CD4-positive, alpha-beta T cell treated with Interferon alpha-2 for 1 hour (primary cell): ENCODE measurements at places on chromosomes 16 and 17.

DNA sequence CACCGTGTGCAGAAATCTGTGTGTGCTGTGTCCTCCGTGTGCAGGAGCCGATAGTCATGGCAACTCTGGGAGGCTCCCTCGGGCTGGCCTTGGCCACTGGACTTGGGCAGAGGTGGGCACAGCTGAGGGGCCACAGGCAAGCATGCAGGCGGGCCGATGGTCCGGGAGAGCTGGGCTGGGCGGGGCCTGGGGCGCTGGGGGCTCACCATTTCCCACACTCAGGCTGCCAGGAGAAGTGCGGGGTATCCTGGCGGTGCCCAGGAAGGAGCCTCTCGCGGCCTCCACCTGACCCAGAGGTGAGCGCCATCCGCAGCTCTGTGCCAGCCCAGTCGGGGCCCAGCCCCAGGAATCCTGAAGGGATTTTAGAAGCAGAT lies 28.4 kb downstream of the BAHCC1 start:
- no peak for DNase-seq

GRCh38 chr16:59886021-59886420 lies 1151.9 kb upstream of the GOT2 start:
- no peak for DNase-seq

GRCh38 chr17:79046916-79047280 lies 22.9 kb downstream of the C1QTNF1 start:
- no peak for DNase-seq

- DNase-seq = no peak
Measured at GRCh38 chr17:14950686-14951085, 314.4 kb downstream of the PMP22 start.

DNA sequence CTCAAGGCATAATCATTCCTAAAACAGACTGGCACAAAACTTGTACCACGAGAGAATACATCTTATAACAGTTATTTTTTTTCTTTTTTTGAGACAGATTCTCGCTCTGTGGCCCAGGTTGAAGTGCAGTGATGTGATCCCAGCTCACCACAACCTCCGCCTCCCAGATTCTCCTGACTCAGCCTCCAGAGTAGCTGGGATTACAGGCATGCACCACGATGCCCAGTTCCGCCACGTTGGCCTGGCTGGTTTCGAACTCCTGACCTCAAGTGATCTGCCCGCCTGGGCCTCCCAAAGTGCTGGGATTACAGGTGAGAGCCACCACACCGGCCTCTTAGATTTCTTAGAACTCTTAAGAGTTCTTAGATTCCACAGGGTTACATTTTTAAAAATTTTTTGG lies 4.1 kb downstream of the NUFIP2 start:
- DNase-seq = no peak

DNA sequence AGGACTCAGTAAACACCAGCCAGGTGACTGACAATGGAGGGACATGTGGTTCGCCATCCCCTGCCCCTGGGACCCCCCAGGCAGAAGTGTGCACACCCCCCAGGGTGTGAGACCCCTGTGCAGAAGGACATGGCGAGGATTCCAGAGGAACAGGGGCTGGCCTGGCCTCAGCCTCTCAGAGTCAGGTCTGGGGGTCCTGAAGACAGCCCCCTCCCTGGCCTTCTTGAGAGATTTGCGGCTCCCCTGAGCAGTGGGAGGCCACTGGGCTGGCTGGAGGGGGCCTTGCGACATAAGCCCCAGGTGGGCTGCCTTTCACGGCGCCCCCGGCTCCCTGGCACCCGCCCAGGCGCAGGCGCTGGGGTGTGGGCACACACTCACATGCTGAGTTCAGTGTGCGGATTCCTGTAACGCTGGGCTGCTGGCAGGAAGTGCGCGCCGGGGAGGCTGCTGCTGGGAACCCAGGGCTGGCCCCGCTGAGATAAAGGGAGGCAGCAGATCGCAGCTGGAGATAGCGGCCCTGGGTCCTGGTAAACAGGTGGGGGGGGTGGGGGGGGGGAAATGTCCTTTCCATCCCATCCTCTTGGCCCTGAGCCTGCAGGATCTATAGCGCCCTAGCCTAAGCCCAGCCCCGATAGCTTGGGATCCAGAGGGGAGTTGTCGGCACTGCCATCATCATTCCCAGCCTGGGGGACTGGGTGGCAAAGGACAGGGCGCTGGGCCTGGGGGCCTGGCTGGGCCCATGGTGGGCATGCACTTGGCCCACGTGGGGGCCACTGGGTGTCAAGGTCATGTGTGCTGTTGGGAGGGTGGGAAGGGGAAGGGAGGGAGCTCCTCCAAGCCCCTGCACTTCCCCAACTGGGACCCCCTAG lies 27.1 kb downstream of the TMEM235 start:
- peak; percentile 90 for DNase-seq

DNA sequence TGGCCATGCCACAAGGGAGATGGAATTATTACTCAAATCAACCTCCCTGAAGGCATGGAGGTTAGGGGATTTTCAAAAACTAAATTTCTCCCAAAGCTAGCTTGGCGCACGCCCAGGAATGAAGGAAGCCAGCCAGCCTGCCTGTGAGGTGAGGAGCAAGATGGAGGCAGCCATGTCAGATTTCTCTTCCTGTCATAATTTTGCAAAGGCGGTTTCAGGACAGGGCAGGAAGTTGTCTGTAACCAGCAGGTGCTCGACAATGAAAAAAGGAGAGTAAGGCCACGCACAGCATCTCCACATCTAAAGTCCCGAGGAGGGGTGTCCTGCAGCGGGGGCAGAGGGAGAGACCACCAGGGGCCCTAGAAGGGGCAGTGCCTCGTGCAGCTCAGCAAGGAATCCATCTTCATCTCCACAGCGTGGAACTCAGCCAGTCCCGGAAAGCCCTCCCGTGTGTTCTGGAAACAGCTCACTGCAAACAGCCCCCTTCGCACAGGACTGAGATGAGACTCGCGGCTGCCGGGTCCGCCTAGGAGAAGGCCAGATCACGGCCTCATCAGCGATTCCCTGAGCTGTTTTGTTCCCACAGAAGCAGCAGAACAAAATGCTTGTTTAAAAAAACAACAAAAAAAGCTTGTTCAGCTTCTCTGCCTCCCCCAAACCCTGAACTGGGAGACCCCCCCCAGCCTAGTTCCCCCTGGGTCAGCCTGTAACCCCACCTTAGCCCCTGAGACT lies 47.8 kb downstream of the SLC7A5 start:
- DNase-seq = no peak

DNA sequence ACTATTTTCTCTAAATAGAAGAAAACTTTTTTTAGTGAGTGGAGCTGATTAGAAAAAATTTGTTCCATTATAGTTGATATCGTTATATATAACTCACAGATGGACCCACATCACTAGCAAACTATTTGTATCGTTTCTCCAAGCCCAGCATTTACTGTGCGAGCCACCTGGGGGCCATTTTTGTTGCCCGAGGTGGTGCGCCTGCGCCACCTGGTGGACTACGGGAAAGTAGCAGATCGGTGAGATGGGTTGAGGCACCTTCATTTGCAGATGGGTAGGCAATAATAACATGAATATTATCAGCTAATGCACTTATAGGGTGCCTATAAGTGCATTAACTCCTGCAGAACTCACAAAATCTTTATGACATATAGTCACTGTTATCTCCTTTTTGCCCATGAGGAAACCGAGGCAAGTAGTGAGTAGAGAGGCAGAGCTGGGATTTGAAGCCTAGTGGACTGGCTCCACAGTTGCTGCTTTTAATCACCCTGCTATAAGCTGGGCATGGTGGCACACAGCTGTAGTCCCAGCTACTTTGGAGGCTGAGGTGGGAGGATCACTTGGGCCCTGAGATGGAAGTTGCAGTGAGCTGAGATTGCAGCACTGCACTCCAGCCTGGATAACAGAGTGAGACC lies 23.2 kb upstream of the NTN1 start:
- DNase-seq = peak; percentile 78

DNA sequence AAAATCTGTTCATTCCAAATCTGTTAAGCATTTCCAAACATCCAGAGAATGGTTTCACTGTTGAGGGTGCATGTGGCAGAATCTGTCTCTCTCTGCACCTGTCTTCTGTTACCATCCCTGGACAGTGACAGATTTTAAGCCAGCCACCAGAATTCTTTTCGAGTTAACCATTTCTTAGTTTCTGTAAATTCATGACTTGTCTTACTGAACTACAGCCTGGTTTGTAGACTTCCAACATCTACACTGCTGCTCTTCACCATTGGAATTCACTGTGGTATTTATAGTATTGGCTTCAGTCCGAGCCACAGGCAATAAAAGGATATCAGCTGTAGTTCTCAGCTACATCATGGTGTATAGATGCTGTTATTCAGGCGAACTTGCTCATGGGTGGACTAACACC lies 47.6 kb downstream of the GOSR1 start:
- no peak for DNase-seq

DNA sequence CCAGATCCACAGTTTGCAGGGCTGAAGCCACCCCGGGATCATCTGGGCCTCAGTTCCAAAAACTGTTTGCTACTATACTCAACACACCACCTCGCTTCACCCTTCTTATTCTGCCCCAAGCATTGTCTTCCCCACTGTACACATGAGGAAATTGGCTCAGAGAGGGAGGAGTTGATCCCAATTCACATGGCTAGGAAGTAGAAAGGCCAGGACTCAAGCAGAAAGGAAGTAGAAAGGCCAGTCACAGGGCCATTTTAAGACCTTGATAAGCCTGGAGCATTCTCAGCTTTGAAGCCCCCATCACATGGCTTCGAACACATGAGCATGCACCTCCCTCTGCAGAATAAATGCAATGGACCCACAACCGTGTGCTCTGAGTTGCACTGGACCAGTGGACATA lies 7.7 kb upstream of the PRSS22 start:
- no peak for DNase-seq

DNA sequence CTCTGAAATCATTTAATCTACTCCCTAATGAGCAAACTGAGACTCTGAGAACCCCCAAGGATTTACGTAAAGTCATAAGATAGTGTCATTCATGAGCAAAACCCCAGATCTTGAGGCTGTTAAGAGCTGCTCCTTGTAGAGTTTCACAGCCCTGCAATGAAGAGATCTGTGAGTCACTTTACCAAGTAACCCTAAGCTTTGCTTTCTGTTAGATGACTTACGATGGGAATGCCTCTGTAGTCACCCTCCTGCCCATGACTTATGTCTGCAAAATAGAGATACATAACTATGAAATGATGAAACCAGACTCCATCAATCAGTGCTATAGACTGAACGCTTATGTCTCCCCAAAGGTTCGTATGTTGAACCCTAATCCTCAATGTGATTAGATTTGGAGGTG lies 117.7 kb downstream of the HS3ST3A1 start:
- DNase-seq = no peak

DNA sequence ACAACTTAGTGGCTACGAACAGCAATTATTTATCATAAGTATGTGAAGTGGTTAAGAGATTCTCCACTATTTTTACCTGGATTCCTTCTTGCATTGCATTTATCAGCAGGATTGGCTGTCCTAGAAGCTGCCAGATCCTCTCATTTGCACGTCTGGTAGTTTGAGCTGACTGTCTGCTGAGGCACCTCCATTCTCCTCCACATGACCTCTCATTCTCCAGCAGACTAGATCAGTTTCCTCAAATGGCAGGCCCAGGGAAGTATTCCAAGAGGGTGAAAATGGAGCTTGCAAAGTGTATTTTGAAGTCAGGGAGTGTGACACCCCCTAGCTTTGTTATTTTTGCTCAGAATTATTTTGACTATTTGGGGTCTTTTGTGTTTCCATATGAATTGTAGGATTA lies 870.1 kb downstream of the CDH11 start:
- DNase-seq = no peak

GRCh38 chr16:61842666-61843065 lies 193.6 kb downstream of the CDH8 start:
- DNase-seq = no peak

- DNase-seq = no peak
Measured at GRCh38 chr16:9908613-9909012, 273.6 kb downstream of the GRIN2A start.

DNA sequence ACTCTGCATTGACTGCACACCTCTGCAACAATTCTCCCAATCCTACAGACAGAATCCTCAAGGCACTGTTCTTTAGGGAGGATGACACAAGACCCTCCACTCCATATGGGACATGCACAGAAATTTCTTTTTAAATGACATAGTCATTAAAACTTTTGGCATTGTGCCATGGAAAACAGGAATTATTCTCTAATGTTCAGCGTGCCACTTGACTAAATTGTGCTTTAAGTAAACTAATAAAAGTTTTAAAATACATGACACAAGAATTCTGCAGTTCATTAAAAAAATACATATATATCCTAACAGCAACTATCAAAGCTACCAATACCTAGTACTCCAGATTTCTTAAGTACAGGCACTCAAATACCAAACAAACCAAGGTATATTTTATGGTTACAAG lies 16.0 kb downstream of the CEP112 start:
- DNase-seq = no peak

DNA sequence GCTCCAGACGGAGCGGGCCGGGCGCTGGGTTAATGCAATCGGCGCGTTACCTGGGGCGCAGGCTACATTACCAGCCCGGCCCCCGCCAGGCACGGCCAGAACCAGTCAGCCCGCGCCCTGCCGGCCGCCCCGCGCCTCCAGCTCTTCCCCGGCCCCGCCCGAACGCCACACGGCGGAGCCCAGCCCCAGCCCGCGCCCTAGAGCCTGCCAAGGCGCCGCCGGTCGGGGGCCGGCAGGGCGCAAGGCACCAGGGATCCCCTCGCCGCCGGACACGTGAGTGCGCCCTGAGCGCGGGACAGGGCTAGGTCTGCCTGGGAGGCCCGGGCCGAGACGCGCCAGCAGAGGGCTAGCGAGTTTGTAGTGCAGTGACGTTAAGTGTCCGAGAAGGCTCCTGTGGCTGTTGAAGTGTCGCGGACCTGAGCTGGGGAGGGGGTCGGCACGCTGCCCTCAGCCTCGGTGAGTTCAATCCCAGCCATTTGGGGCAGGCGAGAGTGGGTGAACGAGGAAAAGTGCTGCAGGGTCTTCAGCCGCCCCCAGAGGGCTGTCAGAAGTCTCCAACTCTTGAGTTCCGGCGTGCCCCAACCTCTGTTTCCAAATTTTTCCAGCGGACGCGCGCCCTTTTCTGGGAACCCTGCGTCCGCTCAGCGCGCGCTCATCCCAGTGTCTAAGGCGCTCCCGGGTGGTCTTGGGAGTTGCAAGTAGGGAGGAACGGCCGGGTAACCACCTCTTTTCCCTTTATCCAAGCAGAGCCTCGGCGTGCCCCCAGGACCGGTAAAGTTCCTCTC lies at the start of gene SLC6A2:
SLC6A2 (plus strand) TSS at position 92 of the 785 bp plus-strand sequence. CDS start 707 bp downstream, outside the sequence.
- no peak for DNase-seq

DNA sequence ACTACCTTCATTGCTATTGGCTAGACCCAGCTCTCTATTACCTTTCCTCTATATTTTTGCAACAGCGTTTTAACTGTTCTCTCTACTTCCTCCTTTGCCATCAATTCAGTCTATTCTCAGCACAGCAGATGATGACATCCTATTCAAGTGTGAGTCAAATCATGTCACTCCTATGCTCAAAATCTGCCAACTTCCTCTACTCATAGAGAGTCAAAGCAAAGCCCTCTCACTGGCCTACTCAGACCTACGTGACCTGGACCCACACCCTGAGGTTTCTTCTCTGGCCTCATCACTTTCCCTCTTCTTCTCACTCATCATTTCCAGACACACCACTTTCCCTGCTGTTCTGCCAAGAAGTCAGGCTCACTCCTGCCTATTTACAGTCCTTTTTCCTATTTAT lies 289.0 kb upstream of the AXIN2 start:
- no peak for DNase-seq
